ENCODE measurements at places on chromosomes 1 and 21.
A peak's percentile ranks its signal among the peaks of the same experiment; 100 is the strongest.

DNA sequence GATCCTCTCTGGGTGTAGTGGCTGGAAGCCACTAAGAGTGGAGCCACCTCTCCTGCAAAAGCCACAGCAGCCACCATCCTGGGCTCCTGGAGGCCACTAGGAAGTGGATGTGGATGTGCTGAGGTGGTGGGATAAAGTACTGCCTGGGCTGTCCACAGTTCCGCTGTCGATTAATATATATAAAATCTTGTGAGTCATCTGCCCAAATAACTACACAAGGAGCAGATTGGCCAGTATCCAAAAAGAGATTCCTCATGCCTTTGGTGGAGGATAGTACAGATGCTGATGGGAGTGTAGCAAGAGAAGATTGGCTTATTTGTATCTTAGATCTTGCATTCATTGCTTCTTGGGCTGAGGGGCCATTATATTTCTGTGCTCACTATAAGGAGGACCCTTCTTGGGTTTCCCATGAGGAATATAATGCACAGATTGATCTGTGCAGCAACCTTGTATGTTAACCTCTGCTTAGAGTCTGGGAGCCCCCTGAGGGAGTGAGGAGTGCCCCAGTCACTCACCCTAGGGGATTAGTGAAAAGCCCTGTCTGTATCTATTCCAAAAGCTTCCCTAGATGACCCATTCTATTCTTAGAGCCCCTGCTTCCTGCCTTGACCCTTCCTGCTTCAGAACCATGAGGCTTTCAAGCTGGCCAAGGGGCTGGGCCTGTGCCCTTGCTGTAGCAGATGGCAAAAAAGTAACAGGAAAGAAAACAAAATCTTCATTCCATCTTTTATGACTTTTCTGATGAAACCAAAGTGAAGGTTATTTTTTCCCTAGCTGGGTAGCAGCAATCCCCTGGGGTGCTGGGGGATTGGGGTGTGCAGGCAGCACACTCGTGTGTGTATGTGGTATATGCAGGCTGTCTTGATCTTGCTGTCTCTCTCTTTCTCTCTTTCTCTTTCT, 31.7 kb downstream of the RCSD1 start:
- no peak for DNase-seq

- DNase-seq: peak; percentile 90
These were observed 64.8 kb downstream of the ALPL start for GRCh38 chr1:21573971-21574465.

DNA sequence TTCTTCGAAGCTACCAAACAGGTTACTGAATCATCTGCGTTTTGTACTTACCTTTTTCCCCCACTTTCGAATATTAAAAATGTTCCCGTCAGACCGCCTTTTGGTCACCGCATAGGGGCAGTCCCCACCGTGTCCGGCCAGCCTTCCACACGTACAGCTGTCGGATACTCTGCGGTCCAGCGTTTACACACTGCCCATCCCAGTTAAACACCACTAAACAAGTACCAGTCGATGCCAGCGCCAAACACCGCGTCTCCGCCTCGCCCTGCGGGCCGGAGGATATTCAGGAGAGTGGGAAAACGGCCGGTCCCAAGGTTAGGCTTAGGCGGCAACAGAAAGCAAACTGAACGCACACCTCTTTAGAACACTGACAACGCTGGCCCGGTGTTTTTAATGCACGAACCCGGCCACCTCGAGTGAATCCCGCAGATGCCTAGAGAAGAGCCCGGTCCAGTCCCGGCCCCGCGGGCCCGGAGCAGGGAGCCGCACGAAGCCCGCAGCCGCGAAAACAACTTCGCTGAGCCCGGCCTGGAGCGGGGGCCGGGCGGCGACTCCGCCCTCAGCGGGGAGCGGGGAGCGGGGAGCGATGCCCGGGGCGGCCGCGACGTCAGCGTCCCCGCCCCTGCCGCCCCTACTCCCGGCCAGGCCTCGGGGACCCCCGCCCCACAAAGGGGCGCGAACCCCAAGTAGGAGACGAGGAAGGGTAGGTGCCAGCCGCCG, 730 bp upstream of the PHF13 start:
- DNase-seq: peak; percentile 47

DNA sequence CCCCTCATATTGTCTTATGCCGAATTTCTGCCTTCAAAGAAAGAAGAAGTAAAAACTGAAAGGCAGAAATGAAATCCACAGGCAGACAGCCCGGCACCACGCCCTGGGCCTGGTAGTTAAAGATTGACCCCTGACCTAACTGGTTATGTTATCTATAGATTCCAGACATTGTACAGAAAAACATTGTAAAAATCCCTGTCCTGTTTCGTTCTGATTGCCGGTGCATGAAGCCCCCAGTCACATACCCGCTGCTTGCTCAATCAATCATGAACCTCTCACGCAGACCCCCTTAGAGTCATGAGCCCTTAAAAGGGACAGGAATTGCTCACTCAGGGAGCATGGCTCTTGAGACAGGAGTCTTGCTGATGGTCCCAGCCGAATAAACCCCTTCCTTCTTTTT, 49.3 kb downstream of the JMJD4 start:
- no peak for DNase-seq

DNA sequence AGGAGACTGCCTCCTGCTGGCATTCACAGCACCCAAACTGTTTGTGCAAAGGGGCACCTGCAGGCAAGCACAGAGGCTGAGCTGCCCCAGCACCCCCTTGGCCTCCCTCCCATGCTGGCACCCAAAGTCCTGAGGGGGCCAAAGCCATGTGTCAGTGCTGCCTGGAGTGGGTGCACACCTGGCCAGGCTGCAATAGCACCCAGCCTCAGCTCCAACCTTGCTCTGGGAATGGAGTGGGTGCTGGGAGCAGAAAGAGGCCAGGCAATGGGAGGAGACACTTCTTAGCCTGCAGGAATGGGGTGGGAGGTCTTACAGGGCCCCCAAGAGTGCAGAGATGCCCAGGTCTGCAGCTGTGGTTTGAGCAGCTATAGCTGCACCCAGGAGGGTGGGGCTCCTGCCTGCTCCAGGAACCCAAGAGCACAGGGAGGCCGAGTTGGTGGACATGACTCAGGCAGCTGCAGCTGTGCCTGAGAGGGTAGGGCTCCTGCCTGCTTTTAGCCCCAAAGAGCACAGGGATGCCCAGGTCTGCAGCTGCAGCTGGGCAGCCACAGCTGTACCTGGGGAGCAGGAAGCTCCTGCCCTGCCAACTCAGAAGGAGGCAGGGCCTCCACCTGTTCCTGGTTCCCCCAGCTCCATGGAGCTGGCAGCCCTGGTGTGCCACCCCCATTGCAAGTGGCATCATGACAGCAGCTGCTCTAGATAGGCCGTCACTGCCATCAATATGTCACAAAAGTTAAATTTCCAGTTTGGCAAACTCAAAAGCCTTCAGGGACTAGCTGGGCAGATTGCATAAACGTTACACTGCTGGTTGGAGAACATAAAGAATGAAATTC, 5.3 kb upstream of the CHD1L start:
- no peak for DNase-seq

DNA sequence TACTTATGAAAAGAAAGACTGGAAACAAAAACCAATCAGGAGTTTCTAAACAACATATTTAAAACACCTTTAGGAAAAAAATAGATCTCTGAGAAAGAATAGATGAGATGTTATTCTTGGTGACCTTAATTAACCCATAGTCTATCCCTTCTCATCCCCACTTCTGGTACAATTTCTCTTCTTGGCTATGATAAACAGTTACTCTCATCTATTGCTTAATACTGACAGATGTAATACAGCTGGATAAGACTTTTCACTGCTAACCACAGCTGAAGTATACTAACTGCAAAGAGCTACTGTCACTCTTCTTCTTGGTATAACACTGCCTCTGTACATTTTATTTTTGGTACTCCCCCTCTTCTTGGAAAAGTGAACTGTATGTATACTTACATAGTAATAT, 15.2 kb downstream of the EXTL2 start:
- DNase-seq: no peak

DNA sequence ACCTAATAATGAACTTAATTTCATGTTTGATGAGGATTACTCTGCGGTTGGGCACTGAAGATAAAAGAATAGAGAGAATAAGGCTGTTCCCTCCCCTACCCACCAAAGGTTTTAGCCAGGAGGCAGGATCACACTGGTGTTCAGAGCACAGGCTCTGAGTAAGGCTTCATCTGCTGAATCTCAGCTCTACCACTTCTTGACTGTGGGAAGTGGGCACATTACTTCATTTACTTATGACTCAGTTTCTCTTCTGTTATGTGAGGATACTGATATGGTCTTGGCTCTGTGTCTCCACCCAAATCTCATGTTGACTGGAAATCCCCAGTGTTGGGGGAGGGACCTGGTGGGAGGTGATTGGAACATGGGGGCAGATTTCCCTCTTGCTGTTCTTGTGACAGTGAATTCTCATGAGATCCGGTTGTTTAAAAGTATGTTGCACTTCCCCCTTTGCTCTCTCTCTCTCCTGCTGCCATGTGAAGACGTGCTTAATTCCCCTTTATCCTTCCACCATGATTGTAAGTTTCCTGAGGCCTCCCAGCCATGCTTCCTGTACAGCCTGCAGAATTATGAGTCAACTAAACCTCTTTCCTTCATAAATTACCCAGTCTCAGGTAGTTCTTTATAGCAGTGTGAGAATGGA, 79.7 kb downstream of the SMYD2 start:
- DNase-seq: no peak

- peak; percentile 56 for DNase-seq
These were observed 8.1 kb upstream of the PRELP start for GRCh38 chr1:203467550-203467921.

- DNase-seq: no peak
These were observed 5.9 kb downstream of the MAP7D1 start for GRCh38 chr1:36161641-36162531.

- DNase-seq: no peak
These were observed 24.1 kb downstream of the FAM177B start for GRCh38 chr1:222761083-222761482.

- no peak for DNase-seq
These were observed 64.3 kb downstream of the FYB2 start for GRCh38 chr1:56754708-56755479.

GRCh38 chr1:240128366-240128765, 36.7 kb downstream of the FMN2 start:
- no peak for DNase-seq

GRCh38 chr21:34582506-34583150, 32.3 kb downstream of the RCAN1 start:
- DNase-seq: peak; percentile 34

GRCh38 chr1:246565751-246566127, 322 bp downstream of the TFB2M start:
- DNase-seq: no peak

DNA sequence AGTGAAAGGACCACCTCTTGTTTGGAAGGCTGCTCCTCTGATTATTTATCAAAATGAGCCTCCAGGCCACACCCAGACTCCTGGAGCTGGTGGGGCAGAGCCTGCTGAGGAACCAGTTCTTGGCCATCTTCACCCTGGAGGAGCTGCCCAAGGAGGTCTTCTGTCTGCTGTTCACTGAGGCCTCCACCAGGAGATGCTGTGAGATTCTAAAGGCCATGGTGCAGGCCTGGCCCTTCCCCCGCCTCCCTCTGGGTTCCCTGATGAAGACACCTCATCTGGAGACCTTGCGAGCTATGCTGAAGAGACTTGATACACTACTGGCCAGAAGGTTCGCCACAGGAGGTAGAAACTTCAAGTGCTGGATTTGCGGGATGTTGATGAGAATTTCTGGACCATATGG, 61.7 kb upstream of the GJA8 start:
- no peak for DNase-seq

DNA sequence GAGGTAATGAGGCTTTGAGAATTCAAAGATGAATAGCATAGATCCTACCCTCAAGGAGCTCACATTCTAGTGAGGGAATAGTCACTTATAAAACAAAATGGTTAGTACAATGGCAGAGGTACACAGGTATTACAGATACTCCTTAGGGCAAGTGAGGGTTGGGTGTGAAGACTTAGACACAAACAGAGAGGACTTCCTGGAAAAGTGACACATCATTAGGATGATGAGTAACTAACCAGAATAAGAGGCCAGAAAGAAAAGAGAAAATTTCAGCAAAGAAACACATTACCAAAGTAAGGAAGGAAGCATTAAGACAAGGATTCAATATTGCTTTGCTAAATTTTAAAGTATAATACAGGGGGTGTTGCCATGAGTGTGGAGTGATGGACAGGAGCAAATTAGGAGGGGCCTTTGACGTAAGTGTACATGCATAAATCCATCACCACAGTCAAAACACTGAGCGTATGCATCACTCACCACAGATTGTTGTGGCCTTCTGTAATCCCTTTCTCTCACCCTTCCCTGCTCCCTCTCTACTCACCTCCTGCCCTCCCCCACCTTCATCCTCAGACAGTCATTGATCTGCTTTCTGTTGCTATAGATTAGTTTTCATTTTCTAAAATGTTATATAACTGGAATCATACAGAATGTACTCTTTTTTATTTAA, 7.9 kb downstream of the CD53 start:
- DNase-seq: no peak

DNA sequence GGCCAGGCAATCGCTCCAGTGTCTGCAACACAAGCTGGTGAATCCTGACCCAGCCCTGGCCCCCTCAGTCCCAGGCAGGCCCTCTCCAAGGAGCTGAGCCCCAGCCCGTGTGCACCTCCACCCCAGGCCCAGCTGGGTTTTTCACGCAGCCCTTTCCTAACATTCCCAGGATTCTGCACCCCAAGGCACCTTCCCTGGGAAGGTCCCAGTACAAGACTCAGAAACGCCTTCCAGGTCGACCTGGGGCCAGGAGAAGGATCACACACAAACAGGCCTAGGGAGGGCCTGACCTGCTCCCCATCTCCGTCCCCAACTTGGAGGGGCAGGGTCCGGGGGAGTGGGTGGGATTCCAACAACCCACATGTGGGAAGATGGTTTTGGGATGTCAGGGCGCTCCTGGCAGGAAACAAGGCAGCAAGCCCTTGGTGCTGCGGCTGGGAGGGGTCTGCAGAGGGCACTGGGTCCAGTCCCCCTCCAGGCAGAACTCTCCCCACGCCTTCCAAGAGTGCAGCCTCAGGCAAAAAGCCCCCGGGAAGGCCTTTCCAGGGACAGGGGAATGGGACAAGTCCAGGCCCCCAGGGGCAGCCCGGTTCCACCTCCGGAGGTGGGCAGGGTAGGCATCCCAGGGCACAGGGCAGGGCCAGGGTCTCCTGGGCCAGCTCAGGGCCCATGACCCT, 58.3 kb downstream of the KCNAB2 start:
- DNase-seq: peak; percentile 2

DNA sequence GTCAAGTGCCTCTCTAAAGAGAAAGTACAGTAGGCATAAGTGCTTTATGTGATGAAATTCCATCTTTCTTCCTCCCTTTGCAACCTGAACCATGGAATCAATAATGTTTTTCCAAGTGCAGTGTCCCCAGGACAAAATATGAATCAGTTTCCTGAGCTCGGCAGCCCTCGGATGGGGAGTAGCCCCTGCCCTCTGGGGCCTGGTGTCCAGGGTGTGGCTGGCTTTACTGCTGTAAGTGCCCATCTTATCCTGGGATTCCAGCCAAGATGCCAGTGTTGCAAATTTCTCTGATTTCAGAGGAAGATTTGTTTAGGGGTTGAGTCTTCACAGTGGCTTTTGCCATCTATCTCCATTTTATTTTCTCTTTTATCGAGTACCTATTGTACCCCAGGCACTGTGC, 40.5 kb upstream of the SRP9 start:
- no peak for DNase-seq

DNA sequence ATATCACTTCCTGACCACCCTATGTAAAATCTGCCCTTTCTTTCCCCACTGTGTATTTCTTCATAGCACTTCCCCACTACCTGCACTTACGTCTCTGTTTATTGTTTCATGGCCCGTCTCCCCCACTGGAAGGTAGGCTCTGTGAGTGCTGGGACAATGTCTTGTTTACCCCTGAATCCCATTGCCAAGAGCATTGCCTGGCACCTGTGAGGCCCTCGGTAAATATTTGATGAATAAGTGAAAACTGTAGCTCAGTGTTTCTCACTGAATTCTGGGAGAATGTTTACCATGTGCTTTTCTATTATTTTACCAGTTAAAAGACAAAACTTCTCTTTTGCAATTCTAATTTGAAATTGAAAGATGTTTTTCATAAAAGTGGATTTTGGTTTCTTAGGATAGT, 11.8 kb downstream of the NFASC start:
- no peak for DNase-seq
